ENCODE measurements at places on chromosomes 11 and 22.

DNA sequence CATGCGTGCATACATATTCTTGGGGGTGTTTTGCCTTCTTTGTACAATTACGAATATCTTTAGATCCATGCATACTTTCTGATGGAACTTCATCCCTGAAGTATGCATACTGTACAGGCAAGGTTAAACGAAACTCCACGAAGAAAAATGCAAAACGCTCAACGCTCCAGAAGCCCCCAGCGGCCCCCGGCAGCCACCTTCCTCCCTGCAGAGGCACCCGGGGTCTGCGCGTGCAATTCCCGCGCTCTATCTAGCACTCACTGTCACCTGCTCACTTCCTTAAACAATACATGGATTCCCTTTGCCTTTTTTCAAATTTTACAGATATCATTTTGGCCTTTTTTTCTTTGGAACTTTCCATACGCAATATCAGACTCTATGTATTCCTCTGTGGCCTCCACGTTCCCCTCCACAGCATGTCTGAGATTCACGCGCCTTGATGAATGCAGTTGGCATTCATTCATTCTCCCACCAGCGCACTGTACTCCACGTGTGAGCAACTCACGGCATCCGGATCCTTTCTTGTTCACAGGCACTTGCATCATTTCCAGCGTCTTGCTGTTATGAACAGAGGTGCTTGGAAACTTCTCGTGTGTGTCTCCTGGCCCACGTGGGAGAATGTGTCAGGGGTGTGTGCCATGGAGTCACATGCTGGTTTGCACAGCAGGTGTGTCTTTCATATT lies 214.3 kb downstream of the CTTN start:
- DNase-seq, result no peak

- DNase-seq, result no peak
These were observed 1263.7 kb downstream of the BRD1 start for GRCh38 chr22:48563966-48564330.

- DNase-seq, result no peak
These were observed 3.0 kb upstream of the CSF2RB start for GRCh38 chr22:36910461-36910860.

DNA sequence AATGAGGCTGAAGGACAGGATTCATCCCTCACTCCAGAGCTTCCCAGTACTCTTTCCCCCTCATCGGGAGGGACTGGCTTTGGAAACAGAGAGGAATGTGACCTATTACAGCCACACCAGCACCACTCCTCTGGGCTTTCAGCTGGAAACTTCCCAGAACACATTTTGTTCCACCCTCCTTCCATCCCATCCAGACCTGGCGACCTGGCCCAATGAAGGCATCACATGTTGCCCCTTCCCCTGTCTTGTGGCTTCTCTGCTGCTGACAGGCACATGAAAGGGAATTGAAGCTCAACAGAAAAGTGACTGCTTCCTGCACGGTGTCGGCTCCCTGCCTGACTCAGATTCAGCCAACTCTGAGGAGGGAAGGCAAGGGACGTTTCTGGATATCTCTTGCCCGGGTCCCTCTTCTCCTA lies 19.1 kb downstream of the IRAG1 start:
- DNase-seq, result no peak

DNA sequence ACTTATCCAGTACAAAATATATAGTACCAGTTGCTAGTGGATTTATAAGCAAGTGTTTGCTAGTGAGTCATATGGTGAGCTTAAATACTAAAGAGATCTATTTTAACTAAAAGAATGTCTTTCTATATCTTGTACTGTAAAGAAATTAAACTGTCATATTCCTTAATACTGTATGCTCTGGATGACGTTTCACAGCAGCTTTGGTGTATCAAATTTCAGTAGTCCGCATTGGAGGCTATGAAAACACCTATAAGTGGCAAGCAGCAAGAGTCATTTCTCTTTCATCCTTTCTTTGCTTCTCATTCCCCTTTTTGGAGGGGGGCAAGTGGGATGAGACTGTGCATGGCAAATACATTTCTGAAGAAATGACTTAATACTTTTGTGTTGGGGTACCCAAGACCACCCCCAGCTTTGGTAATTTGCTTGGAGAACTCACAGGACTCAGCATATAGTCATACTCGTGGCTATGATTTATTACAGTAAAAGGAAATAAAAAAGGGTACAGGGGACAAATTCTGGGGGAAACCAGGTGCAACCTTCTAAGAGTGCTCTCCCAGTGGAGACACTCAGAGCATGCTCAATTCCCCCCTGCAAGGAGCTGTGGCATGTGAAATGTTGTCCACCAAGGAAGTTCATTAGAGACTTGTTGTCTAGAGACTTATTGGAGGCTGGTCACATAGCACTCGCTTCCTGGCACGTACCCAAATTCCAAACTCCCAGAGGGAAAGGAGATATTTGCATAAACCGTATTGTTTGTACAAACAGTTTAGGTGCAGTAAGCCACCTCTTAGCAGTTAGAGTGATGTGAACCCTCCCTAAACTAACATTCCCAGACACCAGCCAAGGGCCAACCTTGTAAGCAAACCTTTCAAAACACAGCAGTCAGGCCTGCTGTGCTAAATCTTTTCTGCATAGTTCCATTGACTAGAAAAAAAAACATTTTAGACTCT lies 210.8 kb downstream of the PGR start:
- no peak for DNase-seq

- no peak for DNase-seq
These were observed 19.3 kb upstream of the BRSK2 start for GRCh38 chr11:1370186-1371025.

GRCh38 chr11:19592842-19593241 lies 119.8 kb upstream of the NAV2 start:
- no peak for DNase-seq

GRCh38 chr22:20852503-20852902 lies 6.1 kb downstream of the PI4KA start:
- no peak for DNase-seq

- DNase-seq, result no peak
These were observed 37.8 kb upstream of the CELSR1 start for GRCh38 chr22:46574993-46575910.

- DNase-seq, result no peak
These were observed 54.0 kb upstream of the SPON1 start for GRCh38 chr11:13908535-13908934.

DNA sequence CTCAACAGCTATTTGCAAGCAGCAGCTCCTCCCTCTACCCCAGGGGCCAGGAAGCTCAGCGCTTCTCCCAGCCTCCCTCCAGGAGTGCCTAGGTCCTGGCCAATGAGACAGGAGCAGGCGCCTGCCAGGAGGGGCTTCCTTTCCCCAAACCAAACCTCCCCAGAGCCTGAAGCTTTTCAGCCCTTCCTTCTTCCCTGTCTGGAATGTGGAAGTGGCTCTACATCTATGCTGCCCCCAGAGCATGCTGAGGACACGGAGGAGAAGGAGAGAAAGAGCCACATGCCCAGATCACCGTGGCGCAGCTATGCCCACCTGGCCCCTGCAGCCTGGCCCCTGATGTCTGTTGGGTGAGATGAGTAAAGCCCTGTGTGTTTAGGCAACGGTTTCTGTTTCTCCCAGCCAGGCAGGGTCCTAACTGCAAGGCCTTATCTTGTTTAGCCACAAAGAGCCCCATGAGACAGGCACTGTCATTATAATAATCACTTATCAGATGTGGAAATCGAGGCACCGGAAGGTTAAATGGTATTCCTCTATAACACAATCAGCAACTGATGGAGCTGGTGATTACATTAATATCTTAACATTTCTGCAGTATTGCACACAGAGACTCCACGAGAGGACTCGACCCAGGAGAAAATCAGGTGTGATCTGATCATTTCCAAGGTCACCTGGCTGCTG lies 315.8 kb downstream of the CTTN start:
- DNase-seq, result no peak

- no peak for DNase-seq
These were observed 1085.5 kb downstream of the BRD1 start for GRCh38 chr22:48742191-48742555.

GRCh38 chr22:46951973-46952372 lies 189.5 kb downstream of the TBC1D22A start:
- DNase-seq, result no peak

DNA sequence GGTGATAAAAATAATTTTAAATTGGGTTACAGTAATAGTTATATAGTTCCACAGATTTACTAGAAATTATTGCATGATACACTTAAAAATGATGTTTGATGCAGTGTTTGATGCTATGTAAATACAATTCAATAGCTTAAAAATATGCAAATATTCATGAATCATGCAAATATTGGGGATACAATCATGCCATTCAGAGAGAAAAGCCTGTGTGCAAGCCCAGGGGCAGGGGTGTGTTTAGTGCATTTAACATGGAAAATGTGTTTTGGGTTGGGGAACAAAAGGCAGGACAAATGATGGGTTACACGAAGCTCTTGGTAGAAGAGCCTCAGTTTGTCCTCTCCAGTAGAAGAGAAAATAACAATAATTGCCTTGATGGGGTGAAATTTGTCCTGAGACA lies 6.0 kb downstream of the TRIM22 start:
- no peak for DNase-seq

GRCh38 chr11:27972522-27973170 lies 135.3 kb downstream of the KIF18A start:
- no peak for DNase-seq

DNA sequence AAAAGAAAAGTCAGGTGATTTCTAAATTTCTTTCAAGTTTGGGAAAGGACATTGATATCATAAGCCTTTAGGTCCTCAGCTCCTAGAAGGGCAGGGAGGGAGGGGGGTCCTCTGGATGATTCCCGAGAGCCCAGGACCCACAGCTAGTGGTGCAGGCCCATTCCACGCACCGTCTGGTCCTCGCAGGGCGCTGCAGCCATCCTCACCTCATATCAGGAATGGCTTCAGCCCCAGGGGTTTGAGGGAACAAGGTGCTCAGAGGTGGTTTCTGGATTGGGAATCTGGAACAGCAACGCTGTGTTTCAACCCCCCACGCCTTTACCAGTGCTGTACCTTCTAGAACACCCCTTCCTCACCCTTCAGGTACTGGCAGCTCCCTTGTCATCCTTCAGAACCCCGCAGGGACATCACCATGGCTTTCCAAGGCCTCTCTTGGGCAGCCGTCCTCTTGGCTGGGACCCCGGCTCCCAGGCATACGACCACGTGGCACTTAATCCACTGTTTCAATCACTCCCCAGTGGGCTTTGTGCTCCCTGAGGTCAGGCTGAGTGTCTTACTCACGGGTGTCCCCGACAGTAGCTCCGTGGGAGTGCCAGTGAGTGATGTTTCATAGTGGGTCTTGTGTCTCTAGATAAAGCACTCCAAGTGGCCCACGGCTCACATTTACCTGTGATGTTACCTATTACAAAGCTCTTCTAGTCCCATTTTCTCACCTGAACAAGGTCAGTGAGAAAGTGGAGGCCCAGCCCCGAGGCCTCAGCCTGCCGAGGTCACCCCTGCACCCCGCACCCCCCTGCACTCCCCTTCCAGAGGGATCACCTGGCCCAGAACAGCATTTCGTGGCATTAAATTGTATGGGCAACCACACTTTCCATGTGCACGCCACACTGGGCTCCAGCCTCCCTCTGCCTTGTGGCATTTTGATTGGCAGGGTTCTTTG lies 93.9 kb downstream of the MORC2 start:
- DNase-seq, result no peak

GRCh38 chr11:130071211-130071712 lies 1.6 kb downstream of the APLP2 start:
- no peak for DNase-seq

DNA sequence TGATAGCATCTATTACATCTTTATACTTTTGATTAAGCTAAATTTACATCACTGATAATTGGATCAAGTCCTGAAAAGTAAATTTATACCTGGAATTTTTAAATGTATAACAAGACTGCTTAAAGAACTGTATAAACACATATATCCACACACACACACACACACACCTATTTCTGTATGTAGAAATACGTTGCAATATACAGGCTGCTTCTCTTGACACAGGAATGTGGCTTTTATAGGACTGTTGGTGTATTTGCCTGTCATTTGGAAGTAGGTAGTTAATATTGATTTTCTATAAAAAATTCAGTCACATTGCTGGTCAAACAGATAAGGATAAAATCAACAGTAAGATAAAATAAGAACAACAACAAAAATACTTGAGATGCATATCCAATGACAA lies 708.5 kb upstream of the RAG2 start:
- DNase-seq, result no peak

DNA sequence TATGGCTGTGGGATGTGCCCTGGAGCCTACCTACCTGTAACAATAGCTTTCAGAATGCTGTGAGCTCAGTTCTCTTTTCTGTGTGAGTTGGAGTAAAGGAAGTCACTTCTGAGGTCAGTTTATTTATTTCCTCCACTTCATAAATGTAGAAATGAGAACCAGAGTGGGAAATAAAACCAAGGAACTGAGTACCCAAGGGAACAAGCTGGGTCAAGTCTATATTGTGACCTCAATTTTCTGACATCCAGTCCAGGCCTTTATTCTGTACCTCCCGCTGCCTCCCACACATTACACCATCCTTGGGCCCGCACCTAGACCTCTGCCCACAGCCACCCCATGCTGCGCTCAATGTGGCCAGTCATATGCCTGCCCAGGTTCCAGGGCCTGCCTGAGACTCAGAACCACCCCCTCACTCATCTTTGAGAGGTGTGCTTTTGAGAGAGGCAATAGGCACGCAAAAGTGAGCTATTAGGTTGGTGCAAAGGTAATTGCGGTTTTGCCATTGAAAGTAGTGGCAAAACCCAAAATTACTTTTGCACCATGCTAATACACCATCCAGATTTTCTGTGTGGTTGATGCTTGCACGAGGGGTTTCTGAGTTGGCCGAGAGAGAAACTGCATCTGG lies 9.8 kb downstream of the MS4A6E start:
- DNase-seq, result no peak

DNA sequence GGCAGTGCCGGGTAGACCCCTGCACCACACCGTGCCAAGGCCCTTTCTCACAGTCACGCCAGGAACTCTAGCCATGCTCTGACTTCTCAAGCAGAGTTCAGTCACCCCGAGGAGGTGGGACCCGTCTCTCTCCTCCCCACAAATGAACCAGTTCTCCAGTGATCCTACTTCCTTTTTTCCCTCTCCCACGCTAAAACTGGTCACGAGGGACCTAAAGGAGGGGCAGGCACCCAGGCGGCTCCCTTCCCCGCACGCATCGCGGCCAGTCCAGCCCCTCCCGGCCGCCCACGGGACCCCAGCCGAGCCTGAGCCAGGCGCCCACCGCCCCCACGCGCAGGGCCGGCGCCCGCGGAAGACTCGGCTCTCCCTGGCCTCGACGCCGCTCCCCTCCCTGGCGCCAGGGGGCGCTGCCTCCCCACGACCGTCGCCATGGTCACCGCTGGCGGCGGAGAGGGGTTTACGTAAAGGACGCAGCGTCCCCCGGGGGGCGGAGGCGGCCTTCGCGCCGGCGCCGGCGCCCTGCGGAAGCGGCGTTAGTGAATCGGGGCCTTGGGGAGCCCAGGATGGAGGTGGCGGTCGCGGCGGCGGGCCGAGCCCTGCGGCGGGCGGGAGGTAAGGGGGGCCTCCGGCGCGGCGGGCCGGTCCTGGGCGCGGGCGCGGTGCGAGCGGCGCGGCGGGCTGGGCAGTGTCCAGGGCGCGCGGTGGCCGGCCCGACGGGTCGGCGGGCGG lies at the start of gene DAGLA:
Gene DAGLA, plus strand, starts transcription at position 499 of the 729 bp plus-strand sequence. CDS start 39,765 bp downstream, outside the sequence.
- peak; percentile 57 for DNase-seq

GRCh38 chr11:117734601-117735024 lies 62.4 kb downstream of the DSCAML1 start:
- no peak for DNase-seq
